ENCODE measurements at places on chromosomes 12 and 14.

DNA sequence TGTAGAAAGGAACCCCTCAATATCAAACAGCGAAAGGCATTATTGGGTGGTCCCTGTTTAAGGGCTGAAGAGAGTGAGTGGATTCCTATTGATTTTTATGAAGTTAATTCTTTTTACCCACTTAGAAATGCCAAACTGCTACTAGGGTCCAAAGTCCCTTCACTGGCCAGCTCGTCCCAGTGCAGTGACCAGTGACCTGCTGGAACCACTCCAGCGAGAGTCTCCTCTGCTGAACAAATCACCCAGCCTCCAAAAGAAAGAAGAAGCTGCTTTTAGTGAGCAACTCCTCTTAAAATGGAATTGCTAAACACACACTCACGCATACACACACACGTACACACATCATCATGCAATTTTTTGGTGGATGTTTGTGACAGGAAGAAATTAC is 198.2 kb upstream of the PLEKHG7 start:
- DNase-seq: no peak

GRCh38 chr14:68363843-68364767 is 428.8 kb downstream of the ZFP36L1 start:
- no peak for DNase-seq

GRCh38 chr12:125187148-125187745 is 122.0 kb downstream of the AACS start:
- DNase-seq: no peak

GRCh38 chr12:72139411-72139810 is 132.8 kb upstream of the TRHDE start:
- no peak for DNase-seq

DNA sequence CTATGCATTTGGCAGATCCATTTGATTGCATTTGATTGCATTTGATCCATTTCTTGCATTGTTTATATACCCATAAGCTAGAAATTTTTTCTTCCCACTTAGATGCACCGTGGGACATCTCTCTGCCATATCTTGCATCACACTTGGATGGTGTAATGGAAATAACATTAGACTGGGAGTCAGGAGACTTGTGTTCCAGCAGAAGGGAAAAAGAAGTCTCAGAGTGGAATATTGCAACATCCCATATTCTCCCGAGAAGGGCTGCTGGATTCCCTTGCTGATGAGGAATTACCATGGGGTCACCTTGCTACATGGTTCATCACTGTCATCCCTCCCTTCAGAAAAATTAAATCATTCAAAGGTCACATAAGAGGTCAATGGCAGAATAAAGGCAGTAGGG is 78.1 kb downstream of the KSR2 start:
- no peak for DNase-seq

DNA sequence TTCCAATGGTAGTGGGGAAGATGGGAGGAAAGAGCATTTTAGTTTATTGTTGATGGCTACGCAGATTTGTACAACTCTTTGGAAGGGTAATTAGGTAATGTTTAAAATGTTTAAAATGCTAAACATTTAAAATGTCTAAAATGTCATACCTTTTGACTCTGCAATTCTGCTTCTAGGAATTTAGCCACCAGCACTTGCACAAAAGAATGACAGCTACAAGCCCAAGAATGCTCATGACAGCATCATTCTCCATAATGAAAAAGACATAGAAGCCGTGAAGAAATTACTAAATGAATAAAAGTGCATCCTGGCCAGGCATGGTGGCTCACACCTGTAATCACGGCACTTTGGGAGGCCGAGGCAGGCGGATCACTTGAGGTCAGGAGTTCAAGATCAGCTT is 19.9 kb upstream of the DYNC1H1 start:
- DNase-seq: no peak

GRCh38 chr12:66066929-66067523 is 63.5 kb downstream of the LLPH start:
- DNase-seq: no peak

DNA sequence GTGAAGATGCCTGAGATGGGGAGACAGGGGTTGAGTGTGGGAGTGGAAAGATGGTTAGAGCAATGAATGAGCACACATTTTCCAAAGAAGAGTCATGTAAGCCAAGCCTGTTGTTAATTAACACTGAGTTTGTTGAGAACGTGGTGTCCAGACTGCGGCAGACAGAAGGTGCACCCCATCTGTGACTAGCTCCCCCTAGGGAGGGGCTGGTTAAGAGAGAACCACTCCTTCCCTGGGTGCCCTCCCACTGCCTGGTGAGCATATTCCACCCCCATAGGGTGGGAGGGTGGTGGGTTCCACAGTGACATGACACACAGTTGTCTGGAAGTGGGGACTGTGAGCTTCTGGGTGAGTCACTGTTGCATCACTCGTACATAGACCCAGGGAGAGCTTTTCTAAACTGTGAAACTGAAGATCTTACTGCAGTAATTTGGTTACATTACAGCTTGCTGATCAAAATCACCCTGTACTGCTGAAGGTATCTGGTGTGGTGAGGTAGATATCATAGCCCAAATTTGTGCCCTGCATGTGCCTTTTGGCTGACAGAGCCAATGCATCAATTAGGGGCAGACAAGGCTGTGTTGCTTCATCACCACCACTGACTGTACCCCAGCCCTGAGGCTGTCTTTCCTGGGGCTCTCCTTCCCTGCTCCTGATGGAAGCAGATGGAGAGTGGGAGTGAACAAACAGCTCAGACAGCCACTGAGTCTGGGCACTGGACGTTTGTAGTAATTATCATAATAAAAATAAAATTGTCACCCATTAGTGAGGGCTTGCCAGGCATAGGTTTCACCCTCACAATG is 150.9 kb downstream of the EMP1 start:
- DNase-seq: no peak

- DNase-seq: no peak
Observed at GRCh38 chr14:75279153-75279762, 630 bp downstream of the FOS start.

- DNase-seq: no peak
Observed at GRCh38 chr14:33163600-33163999, 224.9 kb downstream of the NPAS3 start.

GRCh38 chr12:79140711-79141110 is 276.1 kb downstream of the SYT1 start:
- DNase-seq: no peak

DNA sequence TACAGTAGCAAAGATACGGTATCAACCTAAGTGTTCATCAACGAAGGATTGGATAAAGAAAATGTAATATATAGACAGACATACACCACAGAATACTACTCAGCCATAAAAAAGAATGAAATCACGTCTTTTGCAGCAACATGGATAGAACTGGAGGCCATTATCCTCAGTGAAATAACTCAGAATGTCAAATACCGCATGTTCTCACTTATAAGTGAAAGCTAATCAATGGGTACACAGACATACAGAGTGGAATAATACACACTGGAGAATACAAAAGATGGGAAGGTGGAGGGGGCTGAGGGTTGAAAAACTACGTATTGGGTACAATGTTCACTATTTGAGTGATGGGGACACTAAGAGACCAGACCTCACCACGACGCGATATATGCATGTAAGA is 1.1 kb downstream of the RACGAP1 start:
- no peak for DNase-seq

- no peak for DNase-seq
Observed at GRCh38 chr12:24467226-24467625, 481.7 kb downstream of the BCAT1 start.

GRCh38 chr14:26729851-26730250 is 132.0 kb upstream of the NOVA1 start:
- no peak for DNase-seq

GRCh38 chr12:66863276-66863675 is 184.4 kb upstream of the GRIP1 start:
- no peak for DNase-seq

GRCh38 chr12:132012919-132013568 is 63.3 kb downstream of the EP400 start:
- DNase-seq: no peak

- DNase-seq: no peak
Observed at GRCh38 chr12:27057543-27057942, 24.8 kb downstream of the C12orf71 start.

DNA sequence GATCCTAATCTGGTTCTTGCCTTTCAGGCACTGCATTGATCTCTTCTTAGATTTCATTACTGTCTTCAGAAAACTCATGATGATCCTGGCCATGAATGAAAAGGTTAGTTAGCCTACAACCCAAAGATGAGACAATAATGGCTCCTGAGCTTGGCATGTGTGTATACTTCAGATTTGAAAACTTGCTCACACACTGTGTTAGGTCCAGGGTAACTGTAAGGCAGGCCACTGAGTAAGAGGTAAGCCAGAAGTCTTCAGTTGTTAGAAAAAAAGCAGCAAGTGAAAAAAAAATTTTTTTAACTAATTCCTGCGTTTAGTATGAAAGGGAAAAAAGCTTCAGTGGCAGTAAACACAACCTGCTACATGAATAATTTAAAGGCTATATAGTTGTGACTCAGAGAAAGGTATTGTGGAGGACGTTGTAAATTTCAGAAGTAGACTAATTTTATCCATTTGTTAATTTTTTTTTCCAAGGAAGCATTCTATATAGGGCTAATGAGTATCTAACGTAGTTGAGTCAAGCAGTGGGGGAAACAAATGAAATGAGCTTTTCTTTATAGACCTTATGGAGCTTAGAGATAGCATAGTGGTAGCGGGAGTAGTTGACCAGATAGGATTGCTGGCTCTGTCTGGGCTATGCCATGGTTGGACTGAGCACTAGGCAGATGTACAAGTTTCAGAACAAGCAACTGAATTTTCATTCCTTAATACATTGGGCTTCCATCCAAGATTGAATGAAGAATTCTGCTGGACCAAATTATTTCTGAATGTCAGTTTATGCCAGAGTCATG is 20.5 kb downstream of the TMBIM6 start:
- DNase-seq: no peak

- no peak for DNase-seq
Observed at GRCh38 chr12:67640863-67641262, 7.7 kb upstream of the DYRK2 start.

GRCh38 chr14:87878959-87879358 is 114.0 kb downstream of the GALC start:
- DNase-seq: no peak

GRCh38 chr12:100995771-100996170 is 201.2 kb downstream of the ANO4 start:
- DNase-seq: no peak

- DNase-seq: no peak
Observed at GRCh38 chr12:125989696-125990095, 924.5 kb downstream of the AACS start.

GRCh38 chr14:99628887-99629618 is 15.9 kb upstream of the HHIPL1 start:
- DNase-seq: no peak

DNA sequence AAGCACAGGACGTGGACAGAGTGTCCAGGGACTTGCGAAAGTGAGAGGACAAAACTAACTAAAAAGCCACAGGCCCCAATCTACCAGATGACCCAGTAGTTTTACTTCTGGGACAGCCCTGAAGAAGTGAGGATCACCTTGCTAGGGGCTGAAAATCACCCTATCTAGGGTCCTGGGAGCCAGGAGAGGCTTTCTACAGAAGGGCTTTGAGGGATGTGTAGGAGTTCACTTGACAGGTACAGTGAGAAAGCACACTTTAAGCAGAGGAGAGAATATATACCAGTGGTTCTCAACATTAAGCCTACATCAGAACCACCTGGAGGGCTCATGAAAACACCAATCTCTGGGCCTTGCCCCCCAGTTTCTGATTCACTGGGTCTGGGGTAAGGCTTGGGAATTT is 60.8 kb downstream of the ZNF664 start:
- no peak for DNase-seq

DNA sequence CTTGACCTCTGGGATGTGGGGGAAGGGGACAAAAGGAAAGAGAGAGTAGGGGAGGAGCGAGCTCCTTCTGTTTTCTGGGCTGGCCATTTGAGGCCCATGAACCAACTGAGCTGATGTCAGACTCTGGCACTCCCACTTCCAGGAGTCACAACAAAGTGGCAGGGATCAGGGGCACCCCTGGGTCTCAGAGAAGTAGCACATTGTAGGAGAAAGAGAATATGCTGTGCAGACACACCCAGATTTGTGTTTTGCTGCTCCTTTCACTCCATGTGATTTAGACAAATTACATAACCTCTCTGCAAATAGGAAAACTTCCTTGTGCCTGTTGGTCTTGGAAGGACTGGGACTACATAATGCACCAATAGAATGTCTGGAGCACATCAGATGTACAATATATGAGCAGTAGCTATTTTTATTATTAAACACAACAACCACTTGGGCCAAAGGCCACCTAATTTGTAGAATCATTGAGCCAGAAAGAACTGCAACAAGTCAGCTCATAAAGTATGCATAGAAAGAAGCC is 265.5 kb downstream of the ZFP36L1 start:
- no peak for DNase-seq

DNA sequence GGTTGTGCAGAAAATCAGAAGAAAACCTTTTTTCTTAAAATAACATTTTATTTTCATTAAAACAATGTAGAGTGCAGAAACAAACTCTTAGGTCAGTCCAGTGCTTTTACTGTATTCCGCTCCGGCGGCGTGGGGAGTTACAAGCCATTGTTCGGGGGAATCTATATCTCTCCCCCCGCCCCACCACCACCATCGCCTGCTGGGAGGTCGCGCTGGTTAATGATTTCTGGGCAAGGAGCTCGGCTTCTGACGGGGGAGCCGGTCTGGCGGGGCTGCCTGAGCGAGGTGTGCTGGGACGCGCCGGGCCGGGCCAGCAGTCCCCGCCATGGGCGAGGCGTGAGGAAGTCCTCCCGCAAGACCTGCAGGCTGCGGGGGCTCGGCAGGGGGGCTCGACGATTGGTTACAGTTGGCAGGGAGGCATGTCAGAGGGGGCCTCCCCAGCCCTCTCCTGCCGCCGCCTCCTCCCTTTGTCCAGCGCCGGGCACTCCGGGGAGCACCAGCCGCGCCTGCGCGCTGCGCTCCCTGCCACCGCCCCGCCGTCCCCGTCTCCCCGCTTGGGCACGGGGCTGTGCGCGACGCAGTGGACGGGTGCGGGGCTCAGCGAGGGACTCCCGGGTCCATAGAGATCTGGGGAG is 1.0 kb upstream of the DUSP6 start:
- DNase-seq: no peak

- DNase-seq: no peak
Observed at GRCh38 chr12:12560587-12561370, 1.9 kb downstream of the DUSP16 start.

DNA sequence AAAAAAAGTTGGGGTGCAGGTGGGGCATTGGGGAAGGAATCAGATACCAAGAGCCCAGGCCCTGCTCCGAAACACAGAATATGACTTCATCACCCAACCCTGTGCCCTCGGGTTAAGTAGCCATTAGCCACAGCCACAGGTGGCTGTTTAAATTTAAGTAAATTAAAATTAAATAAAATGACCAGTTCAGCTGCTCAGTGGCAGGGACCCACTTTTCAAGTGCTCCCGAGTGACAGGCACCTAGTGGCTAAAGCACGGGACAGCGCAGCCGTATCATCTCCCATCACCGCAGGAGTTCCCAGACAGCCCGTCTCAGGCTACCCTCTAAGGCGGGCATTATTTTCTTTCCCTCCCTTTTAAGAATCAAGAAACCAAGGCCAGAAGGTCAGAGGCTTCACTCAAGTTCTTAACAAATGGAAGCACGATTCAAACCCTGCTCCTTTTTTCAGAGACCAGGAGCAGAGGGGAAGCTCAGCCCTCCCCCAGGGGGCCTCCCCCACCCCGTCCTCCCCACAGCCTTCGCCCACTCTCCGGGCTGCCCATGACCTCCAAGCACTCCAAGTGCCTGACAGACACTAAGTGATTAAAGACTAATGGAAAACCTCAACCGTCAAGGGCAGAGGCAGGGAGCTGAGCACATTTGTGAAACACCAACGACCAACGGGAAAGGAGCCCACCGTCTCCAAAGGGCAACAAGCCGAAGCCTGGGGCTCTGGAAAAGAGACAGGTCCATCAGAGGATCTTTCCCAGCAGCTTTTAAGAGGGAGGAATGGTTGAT is 5.2 kb downstream of the NCOR2 start:
- DNase-seq: no peak

Data from esophagus squamous epithelium (tissue), 5 donors.